Stimulated activated CD4-positive, alpha-beta T cell treated with anti-CD3 and anti-CD28 coated beads, Interleukin-15, amount 100 ng/mL, for 1 hour (primary cell): ENCODE measurements at places on chromosomes 11 and 22.

- no peak for DNase-seq
Measured at GRCh38 chr11:110833033-110833484, 120.8 kb upstream of the ARHGAP20 start.

DNA sequence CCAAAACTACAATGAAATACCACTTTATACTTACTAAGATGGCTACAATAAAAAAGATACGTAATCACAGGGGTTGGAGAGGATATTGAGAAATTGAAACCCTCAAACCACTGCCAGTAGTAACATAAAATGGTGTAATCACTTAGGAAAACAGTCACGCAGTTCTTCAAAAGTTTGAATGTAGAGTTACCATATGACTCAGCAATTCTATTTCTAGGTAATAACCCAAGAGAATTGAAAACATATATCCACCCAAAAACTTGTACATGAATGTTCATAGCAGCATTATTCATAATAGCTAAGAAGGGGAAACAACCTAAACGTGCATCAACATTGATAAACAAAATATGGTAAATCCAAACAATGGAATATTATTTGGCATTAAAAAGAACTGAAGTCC is 24.4 kb upstream of the PSMA1 start:
- DNase-seq: no peak

GRCh38 chr22:21816787-21817496 is 50.5 kb downstream of the MAPK1 start:
- DNase-seq: no peak

DNA sequence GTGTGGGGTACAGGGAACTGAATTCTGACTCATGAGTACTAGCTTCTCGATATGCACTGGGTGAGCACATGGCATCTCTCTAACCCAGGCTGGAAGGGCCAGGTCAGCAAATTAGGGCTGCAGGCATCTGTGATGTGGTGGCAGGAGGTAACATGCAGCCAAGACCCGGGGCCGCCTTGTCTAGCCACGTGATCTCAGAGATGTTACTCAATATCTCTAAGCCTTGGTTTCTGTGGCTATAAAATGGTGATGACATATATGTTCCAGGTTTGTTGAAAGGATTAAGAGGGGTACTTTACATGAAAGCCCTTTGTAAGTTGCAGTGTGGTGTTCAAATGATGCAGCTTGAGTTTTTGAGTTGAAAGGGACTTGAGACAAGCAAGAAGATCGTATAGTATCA is 3.2 kb downstream of the ST14 start:
- no peak for DNase-seq

DNA sequence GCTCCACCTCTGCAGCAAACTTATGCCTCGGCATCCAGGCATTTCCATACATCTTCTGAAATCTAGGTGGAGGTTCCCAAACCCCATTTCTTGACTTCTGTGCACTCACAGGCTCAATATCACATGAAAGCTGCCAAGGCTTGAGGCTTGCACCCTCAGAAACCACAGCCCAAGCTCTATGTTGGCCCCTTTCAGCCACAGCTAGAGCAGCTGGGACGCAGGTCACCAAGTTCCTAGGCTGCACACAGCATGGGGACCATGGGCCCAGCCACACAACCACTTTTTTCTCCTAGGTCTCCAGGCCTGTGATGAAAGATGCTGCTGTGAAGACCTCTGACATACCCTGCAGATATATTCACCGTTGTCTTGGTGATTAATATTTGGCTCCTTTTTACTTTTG is 24.7 kb upstream of the MTMR2 start:
- DNase-seq: no peak

- no peak for DNase-seq
Measured at GRCh38 chr11:106011481-106011880, 10.6 kb downstream of the MSANTD4 start.

DNA sequence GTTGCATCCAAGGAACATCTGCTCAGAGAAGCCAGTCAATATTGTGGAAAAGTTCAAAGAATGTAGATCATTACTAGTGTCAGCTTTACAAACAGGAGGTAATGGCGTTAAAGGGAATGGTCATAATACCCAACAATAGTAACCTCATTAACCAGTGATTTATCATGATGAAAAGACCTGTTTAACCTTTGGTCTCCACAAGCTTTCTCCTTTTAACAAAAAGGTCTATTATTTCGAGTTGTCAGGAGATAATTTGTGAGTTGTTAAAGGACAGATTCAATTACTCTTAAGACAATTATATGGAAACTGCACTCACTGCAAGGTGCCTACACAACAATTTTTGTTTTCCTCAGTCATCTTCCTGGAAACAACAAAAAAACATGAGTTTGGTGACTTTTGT is 73.8 kb upstream of the HTATIP2 start:
- DNase-seq: no peak
